ENCODE measurements at places on chromosomes 6 and 20.

DNA sequence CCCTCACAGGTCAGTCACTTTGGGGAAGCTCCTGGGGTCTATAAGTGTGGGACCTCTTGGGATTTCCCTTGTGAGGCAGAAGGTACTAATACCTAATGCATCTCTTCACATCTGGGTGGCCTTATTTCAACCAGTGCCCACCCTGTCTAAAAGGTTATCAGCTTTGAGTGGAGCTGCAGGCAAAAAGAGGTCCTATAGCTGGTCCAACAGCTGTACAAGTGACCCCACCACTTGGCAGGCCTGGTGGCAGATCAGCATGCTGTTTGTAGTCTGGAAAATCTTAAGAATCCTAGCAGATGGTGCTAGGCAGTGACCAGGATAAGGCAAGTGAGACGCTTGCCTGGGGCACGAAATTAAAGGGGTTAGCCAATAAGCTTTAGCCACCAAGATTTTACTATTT lies 51.6 kb upstream of the GTSF1L start:
- no peak for DNase-seq

GRCh38 chr6:144178323-144178722 lies 28.0 kb downstream of the STX11 start:
- peak; percentile 84 for DNase-seq

DNA sequence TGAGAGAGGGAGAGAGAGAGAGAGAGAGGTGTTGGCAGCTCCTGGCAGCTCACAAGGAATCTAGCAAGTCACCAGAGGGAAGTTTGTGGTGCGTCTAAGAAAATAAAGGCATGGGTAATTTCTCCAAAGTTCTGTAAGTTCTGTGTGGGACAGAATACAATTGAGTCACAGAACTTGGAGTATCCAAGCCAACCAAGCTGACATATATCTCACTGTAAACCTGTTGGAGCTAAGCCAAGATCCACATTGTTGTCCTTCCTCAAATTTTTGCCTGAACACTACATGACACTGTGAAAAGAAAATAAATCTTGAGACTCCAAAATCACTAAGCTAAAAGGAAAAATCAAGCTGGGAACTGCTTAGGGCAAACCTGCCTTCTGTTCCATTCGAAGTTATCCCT lies 436.7 kb downstream of the MEI4 start:
- no peak for DNase-seq

DNA sequence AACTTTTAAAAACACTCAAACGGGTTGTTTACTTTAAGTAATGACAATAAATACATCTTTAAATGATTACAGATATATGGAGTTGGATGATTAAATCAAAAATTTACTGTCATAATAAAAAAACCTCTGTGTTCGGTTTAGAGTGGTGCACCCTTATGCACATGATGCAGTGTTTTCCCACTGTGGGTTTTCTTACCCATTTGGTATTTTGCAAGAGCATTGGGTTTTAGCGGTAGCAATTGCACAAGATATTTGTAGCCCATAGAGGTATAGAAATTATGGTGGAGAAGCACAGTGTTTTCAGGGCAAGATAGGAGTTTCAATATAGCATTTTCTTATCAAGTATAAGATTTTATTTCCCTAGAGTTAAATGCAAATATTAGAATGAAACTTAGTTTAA lies 410.8 kb upstream of the PLCB4 start:
- DNase-seq, result no peak

- no peak for DNase-seq
These were observed 55.9 kb upstream of the C20orf144 start for GRCh38 chr20:33606118-33606771.

GRCh38 chr6:158417760-158418098 lies 105.5 kb downstream of the TULP4 start:
- DNase-seq, result no peak

- no peak for DNase-seq
These were observed 294.4 kb upstream of the TBX18 start for GRCh38 chr6:85058806-85059205.

- DNase-seq, result no peak
These were observed 20.6 kb downstream of the EDN3 start for GRCh38 chr20:59320854-59321647.
